ENCODE measurements at places on chromosomes 4 and X. TPM values are rescaled to one million over a fixed set of nuclear protein-coding genes. Genes with fewer than 3 reads are reported as not detected.

Gene KCNE5
- 0.33 TPM for total RNA-seq

Gene EGF
- total RNA-seq = 1.7 TPM

Gene SLC2A9
- 2.1 TPM for total RNA-seq

Gene CYLC1
- not detected for total RNA-seq

Gene MAGEB10
- not detected for total RNA-seq

Gene RTL9
- 0.15 TPM for total RNA-seq

Gene POU3F4
- total RNA-seq = not detected

Gene TLR2
- total RNA-seq = 1.4 TPM

Gene ELK1
- total RNA-seq = 28.0 TPM

Gene EDA
- total RNA-seq = 1.4 TPM

Gene SNCA
- total RNA-seq = 210 TPM

Gene FAM47E
- under 0.01 TPM for total RNA-seq

Gene NALF2
- total RNA-seq = not detected

Gene GSX2
- total RNA-seq = not detected

Gene ANTXR2
- 6.0 TPM for total RNA-seq

Gene OTUD5
- 24.0 TPM for total RNA-seq
